ENCODE measurements at places on chromosomes 2 and 18.

DNA sequence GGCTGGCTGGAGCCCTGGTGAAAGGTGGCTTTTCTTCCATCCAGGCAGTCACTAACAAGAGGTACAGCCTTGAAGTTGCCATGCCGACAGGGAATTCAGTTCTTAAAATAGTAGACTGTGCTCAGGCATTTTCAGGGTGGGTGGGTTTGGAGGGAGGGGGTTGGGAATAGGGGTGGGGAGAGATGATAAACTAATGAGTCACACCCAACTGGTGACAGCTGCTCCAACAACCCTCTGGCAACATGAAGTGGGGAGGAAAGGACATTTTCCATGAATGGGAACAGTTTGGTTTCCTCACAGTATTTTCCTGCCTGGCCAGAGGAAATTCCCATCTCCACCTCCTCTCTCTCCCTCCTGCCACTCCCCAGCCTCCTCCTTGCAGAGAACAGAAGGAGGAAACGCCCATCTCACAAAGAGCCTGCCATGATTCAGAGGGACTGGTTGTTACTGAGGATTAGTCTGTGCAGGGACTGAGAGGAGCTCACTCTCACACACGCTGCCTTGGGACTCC, 113.0 kb upstream of the SLC1A4 start:
- no peak for DNase-seq

DNA sequence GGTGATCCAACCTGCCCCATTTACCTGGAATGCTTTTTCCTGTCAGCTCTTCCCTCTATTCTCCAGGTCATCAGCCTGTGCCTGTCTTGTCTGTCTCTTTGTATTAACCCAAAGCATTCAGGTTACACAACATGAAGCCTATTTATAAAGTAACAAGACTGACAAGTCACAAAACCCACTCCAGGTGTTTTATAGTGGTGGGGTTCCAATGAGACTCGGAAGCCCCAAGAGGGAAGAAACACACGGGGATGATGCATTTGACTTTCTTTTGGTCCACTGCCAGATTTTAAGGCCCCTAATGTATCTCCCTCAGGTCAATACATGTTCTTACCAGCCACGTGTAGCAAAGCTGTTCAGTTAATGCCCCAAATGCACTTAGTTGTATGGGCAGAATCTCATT, 27.5 kb downstream of the TGFA start:
- DNase-seq = no peak

DNA sequence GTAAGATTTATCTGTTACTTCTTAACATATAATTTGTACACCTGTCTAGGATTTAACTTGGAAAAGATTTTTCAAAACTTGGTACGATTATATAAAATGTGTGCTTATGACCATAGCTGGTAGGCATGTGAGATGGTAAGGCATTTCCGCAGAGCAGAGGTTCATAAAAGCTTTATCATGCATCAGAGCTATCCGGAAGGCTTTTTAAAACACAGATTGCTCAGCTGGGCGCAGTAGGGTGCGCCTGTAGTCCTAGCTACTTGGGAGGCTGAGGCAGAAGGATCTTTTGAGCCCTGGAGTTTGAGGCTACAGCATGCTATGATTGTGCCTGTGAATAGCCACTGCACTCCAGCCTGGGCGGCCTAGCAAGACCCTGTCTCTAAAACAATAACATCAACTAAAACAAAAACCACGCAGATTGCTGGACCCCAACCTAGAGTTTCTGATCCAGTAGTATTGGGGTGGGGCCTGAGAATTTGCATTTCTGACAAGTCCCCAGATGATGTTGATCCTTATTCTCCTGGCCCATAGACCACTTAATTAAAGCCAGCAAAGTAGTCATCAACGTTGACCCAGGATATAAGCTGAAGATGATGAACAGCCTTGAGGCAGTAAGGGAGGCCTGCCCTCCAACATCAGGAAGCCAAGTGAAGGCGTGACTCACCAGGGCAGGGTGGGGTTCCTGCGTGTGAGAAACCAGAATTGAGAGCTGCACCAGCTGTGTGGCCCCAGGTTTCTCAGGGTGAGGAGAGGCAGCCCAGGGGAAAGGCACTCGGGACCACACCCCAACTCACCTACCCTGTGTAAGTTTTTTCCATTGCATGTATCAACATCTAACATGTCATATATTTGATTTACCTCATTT, 21.6 kb upstream of the SLC20A1 start:
- DNase-seq = no peak

DNA sequence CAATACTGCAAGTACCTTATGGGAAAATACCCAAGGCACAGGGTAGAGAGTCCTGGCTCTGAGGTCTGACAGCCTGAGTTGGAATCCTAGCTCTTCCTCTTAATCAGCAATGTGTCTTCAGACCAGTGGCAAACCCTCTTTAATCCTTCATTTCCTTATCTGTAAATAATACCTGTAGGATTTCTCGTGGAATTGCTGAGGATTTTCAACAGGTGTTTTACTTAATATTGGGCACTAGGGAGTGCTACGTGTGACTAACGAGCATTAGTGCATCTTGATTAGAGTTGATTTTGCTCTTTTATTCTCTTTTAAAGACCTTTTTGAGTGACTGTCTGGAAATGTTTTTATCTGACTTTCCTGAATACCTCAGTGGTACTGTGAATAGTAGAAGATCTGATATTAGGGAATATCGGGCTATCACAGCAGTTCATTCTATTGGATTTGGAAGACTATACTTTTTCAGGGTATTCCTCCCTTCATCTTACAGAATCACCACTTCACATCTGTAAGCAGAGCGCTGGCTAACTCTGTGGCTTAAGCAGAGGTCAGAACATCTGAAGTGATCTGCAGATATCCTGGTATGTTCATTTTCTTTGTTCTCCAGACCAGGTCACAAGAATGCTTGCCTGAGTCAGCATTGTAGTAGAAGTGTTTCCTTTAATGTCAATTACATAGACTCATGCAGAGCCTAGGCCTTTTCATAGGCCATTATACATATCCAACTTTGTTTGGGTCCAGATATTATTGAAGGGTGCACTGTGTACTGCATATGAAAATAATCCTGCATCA, 49.1 kb downstream of the ARHGAP28 start:
- no peak for DNase-seq

- DNase-seq = no peak
Observed at GRCh38 chr18:27619906-27620305, 434.8 kb upstream of the CHST9 start.

DNA sequence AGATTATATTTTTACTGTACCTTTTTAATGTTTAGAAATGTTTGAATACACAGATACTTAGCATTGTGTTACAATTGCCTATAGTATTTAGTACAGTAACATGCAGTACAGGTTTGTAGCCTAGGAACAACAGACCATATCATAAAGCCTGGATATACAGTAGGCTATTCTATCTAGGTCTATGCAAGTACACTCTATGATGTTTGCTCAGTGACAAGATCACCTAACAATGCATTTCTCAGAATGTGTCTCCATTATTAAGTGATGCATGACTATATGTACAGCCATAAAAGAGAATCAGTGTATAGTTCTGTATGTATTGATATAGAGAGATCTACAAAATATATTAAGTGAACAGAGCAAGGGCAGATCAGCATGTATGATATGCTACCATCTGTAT, 616.4 kb downstream of the XIRP2 start:
- DNase-seq = no peak

GRCh38 chr18:78240101-78240500, 739.5 kb upstream of the SALL3 start:
- DNase-seq = no peak

- DNase-seq = no peak
Observed at GRCh38 chr2:120826260-120826648, 90.6 kb downstream of the GLI2 start.

DNA sequence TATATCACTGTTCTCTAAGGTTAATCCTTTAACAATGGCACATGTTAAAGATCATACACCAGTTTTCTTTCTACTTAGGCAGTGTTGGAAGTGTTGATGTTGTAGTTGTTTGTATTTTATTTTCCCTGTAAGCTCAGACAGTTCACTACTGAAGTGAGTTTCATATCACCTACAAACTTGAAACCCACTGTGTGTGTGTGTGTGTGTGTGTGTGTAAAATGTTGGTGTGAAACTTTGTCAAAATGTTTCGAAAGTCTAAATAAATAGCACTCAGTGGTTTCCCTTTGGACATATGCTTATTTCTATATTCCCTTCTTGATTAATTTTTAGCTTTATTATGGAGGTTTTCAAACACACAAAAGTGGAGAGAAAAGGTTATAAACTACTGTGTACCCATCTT, 79.8 kb upstream of the CAVIN2 start:
- no peak for DNase-seq

DNA sequence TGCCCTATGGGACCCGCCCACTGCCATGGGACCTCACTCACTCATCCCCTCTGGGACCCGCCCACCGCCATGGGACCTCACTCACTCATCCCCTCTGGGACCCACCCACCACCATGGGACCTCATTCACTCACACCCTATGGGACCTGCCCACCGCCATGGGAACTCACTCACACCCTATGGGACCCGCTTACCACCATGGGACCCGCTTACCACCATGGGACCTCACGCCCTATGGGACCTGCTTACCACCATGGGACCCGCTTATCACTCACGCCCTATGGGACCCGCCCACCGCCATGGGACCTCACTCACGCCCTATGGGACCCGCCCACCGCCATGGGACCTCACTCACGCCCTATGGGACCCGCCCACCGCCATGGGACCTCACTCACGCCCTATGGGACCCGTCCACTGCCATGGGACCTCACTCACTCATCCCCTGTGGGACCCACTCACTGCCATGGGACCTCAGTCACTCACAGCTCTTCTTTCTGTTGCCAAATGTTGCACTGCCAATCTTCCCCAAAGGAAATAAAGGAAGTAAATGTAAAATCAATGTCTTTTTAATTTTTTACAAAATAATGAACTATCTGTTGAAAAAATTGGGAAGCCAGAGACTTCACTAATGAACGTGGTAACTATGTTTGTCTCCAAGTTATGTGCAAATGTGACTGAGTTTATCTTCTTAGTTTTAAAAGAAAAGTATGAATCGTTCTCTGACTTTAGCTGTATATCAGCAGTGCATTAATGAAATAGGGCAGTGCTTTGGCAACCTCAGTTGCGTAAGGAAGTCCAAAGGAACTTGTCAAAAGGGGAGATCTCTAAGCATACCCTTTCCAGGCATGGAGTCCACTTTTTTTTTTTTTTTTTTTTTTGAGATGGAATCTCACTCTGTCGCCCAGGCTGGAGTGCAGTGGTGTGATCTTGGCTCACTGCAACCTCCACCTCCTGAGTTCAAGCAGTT, 101.5 kb upstream of the MGAT5 start:
- no peak for DNase-seq

DNA sequence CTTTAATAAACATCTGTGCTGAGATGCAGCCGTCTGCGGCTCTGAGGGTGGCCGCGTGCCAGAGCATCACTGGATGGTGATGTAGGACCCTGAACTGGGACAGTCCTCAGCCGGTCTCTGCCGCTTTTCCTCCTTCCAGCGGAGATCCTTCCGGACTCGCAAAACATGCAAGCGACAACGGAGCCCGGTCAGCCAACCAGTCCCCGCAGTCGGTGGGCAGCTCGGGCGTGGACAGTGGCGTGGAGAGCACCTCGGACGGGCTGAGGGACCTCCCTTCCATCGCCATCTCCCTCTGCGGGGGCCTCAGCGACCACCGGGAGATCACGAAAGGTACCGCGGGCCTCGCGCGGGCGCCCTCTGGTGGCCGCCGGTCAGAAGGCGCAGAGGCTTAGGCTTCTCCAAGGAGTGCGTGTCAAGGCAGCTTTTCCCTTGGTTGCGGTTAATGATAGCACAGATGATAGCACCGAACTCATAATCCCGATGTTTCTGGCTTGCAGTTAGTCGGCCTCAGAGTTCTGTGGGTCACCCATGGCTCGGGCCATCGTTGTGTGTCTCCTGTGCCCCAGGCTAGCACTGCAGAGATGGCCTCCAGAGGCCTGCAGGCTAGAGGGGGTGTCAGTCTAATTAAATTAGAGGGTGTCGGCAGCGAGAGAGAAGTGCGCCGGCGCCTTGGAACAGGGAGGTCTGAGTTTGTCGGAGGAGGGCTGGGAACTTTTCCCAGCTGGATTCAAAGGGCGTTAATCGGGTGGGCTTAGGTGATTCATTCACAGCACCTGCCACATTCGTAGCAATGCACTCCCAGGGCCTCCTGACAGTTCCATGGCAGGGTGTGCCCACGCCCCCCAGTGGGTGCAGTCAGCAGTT, 38.5 kb downstream of the LPIN1 start:
- DNase-seq = no peak

All from NCI-H1092 (cell line).